HCEC 1CT (cell line): ENCODE measurements at places on chromosomes 2 and 18.

GRCh38 chr18:44911773-44912172 is 231.1 kb downstream of the SETBP1 start:
- DNase-seq, result no peak

DNA sequence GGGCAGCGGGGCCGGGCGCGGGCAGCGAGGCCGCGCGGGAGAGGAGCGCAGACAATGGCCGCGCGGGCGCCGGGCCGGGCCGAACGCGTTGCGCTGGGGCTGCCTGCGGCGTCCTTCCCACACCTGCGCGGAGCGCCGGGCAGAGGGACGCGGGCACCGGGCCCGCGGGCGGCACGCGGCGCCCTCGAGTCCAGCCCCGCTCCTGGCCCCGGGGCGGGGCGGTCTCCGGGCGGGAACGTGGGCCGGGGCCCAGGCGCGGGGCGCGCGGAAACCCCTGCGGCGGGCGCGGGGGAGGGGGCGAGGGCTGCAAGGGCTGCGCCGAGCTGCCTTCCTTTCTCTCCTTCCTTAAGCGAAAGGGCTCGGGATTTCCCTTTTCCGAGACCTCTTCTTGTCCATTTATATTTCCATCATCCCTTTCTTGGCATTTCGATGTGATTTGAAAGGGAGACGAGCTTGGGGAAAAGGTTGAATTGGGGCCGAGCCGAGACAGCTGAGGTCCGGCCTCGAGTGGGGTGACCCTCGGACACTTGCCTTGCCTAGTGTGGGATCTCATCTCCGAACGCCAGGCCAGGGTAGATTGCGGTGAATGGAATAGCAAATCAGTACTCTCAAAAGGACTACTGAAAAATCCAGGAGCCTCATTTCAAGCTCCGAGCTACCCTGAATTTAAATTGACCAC is 676 bp downstream of the KLHL23 start:
- DNase-seq, result no peak

GRCh38 chr18:39675906-39676305 is 2110.3 kb upstream of the CELF4 start:
- DNase-seq, result no peak

DNA sequence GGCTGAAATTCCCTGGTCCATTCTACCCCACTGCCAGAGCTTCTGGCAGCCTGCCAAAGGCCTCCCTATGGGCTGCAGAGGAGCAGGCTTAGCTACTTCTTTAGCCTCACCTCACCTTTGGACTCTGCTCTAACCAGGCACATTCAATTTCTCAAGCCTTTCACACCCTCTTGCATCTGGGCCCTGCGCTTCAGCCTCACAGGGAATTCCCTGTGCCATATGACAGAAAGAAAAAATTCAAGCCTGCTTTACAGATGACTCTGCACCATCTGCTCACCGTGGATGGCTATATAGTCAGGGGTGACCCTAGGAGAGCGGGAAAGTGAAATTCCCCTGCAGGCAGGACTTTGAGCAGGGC is 62.5 kb downstream of the REEP1 start:
- no peak for DNase-seq

GRCh38 chr2:63796796-63797195 is 44.9 kb upstream of the UGP2 start:
- DNase-seq, result no peak

DNA sequence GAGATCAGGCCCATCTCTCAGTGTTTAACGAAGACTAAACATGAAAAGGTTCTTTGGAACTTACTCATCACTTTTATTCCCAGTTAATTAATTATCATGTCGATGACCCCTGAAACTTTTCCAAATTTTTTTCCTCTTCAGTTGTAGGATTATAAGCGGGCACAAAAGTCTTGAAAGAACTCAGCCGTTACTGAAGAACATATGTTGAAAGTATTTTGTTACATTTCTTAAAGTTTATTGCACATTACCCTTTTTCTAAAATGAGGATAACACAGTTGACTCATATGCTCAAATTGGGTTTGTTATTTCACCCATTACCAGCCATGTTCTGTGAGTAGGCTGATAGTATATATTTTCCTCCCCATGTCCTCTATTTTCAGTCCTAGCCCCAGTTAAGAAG is 75.9 kb upstream of the COL3A1 start:
- peak; percentile 64 for DNase-seq

DNA sequence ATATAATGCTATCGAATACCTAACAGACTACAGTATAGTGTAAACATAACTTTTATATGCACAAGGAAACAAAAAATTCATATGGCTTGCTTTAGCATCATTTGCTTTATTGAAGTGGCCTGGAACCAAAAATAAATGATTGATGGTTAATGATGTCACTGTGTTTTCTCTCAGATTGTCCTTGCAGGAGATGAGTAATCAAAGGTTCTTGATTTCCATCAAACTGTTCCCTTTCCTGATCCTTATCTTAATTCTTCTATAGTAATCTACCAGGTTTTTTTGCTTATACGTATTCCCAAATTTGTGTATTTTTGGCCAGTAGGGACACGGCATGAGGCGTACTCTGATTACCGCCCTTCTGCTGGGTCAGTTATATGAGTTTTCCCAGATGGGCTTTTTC is 104.9 kb upstream of the CXCR4 start:
- DNase-seq, result no peak

DNA sequence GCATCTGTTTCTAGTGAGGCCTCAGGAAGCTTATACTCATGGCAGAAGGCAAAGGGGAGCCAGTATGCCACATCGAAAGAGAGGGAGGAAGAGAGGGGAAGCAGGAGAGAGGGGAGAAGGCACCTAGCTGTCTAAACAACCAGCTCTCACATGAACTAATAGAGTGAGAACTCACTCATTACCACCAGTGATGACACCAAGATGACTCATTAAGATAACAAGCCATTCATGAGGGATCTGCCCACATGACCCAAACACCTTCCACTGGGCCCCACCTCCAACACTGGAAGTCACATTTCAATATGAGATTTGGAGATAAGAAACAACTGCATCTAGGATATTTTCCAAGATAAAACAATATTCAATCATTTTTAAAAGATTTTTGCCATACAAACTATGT is 753.9 kb upstream of the ZEB2 start:
- peak; percentile 10 for DNase-seq

GRCh38 chr2:9982248-9982647 is 30.8 kb downstream of the GRHL1 start:
- peak; percentile 94 for DNase-seq

GRCh38 chr2:61263830-61264229 is 101.8 kb downstream of the C2orf74 start:
- DNase-seq, result no peak

GRCh38 chr18:58998401-58999203 is 133.9 kb downstream of the ZNF532 start:
- peak; percentile 68 for DNase-seq

DNA sequence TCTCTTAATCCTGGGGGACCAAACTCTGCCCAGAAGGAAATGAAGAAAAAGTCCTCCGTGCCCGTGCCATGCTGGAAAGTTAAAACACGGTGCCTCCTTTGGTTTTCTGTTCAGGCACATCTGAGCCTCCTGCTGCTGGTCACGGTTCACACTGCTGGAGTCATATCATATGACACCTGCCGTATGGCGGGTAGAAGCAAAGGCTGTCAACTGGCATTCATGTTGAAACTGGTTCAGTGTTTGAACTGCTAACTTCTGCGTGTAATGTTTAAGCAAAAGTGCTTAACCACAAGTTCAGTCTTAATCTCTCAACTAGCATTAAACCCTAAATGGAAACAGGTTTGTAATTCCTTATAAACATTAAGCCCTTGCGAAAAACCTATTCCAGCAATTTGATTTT is 3.1 kb downstream of the STK39 start:
- DNase-seq, result no peak

DNA sequence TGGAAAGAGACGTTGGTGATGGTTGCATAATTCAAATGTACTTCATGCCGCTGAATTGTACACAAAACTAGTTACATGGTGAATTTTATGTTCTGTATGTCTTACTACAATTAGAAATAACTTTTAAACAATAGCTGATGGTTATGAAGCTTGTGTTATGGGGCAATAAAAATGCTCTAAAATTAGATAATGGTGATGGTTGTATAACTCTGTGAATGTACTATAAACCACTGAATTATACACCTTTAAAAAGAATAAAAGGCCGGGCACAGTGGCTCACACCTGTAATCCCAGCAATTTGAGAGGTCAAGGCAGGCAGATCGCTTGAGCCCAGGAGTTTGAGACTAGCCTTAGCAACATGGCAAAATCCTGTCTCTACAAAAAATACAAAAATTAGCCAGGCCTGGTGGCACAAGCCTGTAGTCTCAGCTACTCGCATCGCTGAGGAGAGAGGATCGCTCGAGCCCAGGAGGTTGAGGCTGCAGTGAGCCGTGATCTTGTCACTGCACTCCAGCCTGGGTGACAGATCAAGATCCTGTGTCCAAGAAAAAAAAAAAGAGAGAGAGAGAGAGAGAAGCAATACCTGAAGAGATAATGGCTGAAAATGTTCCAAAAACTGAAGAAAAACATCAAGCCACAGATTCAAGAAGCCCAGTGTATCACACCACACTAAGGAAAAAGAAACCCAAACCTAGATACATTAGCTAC is 6.3 kb downstream of the RNU4ATAC start:
- no peak for DNase-seq

DNA sequence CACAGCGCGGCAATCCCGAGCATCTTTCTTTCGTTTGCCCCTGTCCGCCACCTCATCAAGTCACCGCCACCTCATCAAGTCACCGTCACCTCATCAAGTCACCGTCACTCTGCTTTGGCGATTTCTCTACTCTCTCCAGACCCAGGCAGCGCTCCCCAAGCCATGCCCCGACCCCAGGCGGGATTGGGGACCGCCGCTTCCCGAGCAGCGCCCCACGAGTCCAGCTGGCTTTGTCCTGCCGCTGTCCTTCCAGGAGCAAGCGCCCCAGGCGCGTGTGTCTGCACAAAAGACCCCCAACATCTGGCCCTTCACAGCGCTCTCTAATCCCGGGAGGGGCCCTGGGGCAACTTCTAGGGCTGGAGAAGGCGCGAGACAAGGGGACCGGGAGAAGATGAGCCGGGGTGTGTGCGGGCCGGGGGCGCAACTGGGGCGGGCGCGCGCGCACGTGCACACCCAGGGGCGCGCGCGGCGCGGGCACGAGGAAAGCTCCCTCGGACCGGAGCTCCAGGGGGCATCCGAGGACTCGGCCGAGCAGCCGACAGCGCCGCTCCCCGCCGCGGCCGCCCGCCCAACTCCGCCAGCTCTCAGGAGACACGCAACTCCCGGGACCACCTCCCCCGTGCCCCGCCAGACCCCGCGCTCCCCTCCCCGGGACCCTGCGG is 633 bp upstream of the RNF152 start:
- DNase-seq, result peak; percentile 37

DNA sequence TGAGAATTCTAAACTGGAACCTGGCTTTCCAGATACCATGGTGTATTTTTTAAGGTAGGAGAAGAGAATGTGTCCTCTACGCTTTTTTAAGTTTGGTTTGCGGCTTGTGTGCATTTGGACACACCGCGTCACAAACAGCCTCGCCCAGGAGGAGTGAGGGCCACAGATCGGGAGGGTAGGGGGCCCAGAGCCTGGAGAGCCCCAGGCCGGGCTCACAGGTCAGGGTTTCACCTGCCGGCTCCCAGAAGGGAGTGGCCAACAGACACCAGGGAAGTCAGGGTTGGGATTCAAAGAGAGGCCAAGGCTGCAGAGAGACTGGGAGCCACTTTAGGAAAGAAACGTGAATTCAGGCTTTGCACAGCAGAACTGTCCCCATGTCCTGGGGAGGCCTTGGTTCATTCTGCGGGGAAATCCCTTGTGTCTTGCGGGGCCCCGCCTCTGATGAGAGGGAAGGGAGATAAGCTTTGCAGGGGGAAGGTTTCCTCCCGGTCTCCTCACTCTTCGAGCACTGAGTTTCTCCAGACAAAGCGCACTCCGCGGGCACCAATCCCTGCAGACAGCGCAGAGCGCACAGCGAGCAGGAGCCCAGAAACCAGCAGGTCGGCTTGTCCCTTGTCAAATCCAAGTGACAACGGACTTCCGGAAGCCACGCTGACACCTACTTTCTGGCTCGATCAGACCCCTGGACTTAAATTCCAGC is 2.0 kb upstream of the TUBB6 start:
- DNase-seq, result no peak

DNA sequence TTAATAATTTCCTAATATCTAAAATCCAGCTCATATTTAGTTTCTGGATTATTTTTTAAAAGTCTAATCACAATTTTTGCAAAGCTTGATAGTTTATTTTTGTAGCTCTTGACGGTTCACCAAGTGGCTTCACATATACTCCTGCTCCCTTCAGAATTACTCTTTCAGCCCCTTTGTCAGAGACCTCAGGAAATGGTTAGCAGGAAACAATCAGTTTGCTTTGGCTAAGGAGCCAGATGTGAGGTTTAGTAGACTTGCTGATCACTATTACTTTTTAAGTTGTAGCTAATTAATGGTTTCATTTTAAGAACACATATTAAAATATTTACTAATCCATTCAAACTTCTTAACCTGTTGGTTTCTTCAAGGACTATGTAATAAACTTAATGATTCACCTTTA is 2.3 kb downstream of the RBBP8 start:
- no peak for DNase-seq

DNA sequence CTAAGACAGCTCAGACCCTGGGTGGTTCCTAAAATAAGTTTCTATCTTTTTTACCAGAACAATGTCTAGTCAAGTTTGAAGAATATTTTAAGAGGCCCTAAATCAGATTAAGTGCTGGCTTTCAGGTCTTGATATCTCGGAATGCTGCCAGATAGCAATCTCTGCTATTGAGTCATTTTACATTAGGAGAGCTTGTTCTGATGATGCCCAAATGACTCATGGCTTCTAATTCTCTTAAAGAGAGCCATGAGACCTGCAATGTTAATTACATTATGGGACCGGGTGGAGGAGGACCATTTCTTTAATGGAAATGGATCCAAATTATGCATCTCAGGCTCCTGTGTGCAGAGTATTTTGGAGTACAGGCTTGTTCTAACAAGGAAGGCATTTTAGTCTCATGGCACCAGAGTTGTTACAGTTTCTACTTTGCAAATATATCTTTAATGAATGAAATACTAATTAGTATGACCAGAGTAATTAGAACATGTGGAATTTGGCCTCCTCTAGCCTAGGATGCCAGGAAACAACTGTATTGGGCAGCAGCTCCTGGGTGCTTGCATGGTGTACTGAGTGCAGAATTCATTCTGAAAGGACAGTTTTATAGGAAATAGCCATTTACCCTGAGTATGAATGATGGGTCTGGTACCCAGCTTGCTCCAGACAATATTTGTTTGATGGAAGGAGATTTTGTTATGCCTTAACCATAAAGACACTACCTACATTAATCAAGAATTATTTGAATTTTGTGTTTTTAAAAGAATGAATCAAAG is 94.0 kb upstream of the SULT1C3 start:
- DNase-seq, result peak; percentile 27

- DNase-seq, result peak; percentile 85
These were observed 1.2 kb downstream of the CFLAR start for GRCh38 chr2:201116959-201117734.

GRCh38 chr18:70314151-70314782 is 25.4 kb downstream of the SOCS6 start:
- no peak for DNase-seq

DNA sequence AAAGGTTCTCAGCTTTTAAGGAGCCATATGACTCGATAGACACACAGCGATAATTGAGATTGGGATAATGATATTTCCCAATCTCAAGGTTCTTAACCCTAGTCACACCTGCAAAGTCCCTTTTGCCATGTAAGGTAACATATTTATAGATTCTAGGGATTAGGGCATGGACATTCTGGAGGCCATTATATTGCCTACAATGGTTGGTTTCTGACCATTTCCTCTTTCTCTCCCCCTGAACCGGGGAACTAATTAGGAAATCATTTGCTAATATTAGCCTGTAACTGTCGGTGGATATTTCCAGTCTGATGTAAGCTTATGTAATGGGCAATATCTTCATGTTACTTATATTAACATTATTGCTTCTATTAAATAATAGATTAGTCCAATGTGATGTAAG is 40.8 kb upstream of the ARHGAP15 start:
- no peak for DNase-seq

GRCh38 chr2:172366596-172367150 is 60.7 kb upstream of the ITGA6 start:
- no peak for DNase-seq
